DMS153 (cell line): ENCODE measurements at places on chromosomes 4 and X.

DNA sequence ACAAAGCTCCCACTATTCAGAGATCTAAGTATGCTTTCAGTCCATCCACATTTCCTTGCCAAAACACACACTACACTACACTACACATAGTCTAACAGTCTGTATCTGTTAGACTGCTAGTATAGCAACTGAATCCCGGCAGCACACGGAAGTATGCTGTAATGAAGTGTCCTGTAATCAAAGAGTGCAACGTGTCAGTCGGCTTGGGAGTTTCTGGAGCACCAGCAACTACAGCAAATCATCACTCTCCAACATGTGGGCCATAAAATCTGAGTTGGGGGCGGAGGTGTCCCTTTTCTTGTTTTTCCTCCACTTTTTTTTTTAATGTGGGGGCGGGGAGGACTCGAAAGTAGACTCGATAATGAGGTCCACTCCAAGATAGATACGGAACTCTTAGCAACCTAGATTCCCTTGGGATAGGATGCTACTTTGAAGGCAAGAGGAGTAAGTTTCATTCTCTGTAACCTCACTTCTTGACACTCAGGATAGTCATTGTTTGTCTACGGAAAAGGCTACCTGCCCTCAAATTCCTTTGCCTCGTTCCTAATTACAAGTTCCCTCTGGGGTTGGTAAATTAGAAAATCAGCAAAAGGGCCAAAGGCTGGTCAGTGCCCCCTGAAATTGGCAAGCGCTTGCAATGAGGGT lies 722 bp downstream of the SLC10A7 start:
- peak; percentile 60 for DNase-seq

DNA sequence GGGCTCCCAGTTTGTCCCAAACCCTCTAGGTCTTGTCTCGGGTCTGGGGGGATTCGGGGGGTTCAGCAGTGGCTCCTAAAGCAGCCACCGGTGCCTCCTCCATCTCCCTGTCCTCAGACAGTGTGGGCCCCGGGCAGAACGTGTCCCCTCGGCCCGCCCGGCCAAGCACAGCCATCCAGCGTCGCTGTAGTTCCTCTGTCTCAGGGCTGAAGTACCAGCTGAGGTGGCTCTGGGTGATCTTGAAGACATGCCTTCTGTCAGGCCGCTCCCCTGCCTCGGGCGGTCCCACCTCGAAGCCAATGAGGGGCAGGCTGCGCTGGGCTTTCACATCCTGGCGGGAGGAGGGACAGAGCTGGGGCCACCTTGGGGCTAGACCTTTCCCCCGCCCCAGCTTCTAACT lies 5.9 kb downstream of the TSR2 start:
- DNase-seq, result no peak

GRCh38 chrX:152155766-152156310 lies 17.5 kb upstream of the MAGEA10 start:
- DNase-seq, result no peak

DNA sequence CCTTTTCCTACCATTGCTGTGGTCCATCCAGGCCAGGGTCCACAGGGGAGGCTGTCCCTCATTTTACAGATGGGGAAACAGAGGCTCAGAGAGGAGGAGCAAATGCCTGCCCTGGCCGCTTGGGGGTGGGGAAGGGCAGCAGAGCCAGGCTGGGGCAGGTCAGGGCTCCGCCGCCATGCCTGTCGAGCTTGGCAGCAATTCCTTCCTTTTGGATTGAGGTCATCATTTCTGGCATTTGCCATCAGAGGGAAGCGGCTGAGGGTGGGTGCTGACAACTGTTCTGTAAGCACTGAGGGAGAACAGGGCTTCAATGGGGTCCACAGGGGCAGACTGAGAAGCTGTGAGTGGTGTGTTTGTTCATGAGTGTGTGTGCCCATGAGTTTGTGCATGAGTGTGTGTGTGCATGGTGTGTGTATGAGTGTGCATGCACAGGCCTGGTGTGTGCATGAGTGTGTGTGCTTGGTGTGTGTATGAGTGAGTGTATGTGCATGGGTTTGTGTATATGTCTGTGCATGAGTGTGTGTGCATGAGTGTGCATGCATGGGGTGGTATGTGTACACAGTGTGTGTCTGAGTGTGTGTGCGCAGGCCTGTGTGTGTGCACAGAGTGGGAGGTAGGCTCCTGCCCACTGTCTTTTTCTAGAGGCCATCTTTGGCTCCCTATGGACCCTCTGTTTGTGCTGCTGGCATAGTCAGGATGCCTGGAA lies 115.2 kb downstream of the SORCS2 start:
- no peak for DNase-seq

DNA sequence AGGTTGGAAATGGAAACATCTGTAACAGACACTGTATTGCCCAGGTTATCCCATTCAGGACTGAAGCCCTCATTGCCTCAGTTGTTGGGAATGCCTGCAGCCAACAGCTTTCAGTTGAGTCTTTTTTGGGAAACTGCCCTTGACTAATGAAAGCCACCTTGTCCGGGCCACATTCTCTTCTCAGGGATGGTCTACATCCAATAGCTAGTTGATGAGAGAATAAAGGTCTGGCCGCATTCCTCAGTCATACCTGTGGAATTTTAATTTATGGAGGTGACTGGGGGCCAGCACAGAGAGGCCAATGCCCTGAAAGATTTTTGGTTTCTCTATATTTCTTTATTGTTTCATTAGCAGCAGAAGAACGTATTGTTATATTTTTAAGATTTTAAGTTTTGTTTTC lies 147.6 kb upstream of the MSX1 start:
- DNase-seq, result no peak

- no peak for DNase-seq
Measured at GRCh38 chr4:173493041-173493440, 37.0 kb downstream of the HAND2 start.

GRCh38 chr4:113743690-113744089 lies 17.8 kb downstream of the CAMK2D start:
- DNase-seq, result no peak

DNA sequence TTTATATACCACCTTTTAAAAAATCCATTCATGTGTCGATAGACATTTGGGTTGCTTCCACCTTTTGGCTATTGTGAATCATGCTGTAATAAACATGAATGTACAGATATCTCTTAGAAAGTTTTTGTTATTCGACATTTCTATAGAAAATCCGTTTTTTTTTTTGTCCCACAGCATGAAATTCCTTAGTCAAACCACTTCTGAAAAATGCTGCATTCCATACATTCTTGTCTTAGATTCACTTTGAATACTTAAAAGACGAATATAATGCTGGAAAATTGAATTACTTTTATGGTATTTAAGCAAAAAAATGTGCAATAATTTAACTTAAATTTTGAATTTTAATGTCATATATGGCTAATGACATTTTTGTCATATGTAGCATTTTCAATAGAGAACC lies 1345.5 kb downstream of the TECRL start:
- no peak for DNase-seq

DNA sequence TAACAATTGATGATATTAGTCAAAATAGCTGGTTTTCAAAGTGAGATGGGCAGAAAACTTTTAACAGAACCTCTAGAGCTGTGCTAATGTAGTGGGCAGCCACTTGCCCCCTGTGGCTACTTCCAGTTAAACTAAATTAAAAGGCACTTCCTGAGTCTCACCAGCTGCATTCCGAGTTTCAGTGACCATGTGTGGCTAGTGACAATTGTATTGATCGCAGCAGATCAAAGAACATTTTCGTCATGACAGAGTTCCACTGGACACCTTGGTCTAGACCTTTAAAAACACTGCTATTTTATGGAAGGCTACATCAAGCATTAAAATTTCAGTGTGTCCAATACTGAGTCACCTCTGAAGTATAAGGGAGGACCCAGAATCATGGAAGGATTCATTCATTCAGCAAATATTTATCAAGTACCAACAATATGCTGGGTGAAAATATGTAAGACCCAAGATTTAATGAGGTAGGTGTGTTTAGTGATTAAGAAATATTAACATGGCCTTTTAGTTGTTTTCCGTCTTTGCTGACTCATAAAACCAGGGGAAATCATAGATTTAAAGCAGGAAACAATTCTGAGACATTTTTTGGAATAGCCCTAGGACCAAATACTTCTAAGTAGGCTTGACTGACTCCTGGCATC lies 5.1 kb upstream of the FAT1 start:
- DNase-seq, result no peak
